GM12891 (cell line): ENCODE measurements at places on chromosomes 11 and 22.
A peak's percentile ranks its signal among the peaks of the same experiment; 100 is the strongest.

- DNase-seq, result no peak
Measured at GRCh38 chr11:47333886-47334443, 18.5 kb downstream of the MYBPC3 start.

DNA sequence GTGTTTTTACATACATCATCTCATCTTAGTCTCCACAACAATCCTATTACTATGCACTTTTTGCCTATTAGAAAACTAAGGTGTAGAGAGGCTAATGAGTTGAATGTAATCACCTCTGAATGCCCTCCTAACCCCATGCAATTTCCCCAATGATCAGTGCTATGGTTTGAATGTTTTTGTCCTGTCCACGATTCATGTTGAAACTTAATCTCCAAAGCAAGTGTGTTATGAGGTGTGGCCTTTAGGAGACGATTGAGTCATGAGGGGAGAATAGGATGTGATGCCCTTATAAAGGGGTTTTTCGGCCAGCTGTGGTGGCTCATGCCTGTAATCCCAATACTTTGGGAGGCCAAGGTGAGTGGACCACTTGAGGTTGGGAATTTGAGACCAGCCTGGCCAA lies 2.0 kb upstream of the CCDC73 start:
- no peak for DNase-seq

DNA sequence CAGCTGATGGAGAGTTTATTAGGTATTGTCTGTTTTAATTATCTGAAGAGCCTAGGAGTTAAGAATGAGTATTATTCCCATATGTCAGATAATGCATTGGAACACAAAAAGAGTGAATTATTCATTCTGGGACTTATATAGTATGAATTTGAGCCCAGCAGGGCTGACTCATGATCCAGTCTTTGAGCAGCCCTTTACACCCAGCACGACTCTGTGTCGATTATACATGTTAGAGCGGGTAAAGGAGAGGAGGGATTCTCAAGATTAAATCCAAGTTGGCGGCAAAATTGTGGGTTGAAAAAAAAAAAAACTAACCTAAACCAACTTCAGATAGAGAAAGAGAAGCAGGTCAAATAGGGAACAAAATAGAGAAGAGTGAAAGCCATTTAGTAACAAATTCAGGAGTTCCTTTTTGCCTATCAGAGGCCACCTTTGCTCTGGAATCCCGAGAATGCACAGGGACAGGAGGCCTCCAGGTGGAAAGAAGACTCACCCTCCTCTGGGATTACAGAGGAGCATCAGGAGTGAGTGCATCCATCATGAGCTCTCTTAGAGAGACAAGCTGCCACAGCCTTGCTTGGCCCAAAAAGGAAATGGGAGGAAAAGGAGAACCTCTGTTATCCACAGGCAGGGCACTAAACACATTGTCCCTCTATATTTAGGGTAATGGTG lies 3.1 kb downstream of the MRGPRX1 start:
- no peak for DNase-seq

DNA sequence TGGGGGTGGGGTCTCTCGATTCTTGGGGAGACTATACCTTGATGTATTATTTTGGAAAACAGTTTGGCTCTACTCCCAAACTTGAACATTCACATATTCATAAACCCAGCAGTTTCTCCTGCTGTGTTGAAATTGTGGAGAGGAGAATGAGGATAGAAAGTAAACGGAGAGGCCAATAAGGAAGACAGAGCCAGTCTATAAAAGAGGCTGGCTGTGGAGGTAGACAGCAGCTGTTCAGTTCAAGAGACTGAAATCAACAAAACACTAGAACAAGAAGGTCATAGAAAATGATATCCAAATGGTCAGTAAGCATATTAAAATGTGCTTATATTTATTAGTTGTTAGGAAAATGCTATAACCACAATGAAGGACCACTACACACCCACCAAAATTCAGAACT lies 1.9 kb upstream of the MOGAT2 start:
- no peak for DNase-seq

DNA sequence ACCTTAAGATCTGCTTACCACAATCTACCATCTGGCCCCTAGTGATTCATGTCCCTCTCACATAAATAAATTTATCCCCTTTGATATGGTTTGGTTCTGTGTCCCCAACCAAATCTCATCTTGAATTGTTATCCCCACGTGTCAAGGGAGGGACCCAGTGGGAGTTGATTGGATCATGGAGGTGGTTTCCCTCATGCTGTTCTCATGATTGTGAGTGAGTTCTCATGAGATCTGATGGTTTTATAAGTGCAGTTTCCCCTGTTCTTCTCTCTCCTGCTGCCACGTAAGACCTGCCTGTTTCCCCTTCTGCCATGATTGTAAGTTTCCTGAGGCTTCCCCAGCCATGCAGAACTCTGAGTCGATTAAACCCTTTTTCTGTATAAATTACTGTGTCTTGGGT lies 37.2 kb downstream of the OR2AG2 start:
- DNase-seq, result no peak

DNA sequence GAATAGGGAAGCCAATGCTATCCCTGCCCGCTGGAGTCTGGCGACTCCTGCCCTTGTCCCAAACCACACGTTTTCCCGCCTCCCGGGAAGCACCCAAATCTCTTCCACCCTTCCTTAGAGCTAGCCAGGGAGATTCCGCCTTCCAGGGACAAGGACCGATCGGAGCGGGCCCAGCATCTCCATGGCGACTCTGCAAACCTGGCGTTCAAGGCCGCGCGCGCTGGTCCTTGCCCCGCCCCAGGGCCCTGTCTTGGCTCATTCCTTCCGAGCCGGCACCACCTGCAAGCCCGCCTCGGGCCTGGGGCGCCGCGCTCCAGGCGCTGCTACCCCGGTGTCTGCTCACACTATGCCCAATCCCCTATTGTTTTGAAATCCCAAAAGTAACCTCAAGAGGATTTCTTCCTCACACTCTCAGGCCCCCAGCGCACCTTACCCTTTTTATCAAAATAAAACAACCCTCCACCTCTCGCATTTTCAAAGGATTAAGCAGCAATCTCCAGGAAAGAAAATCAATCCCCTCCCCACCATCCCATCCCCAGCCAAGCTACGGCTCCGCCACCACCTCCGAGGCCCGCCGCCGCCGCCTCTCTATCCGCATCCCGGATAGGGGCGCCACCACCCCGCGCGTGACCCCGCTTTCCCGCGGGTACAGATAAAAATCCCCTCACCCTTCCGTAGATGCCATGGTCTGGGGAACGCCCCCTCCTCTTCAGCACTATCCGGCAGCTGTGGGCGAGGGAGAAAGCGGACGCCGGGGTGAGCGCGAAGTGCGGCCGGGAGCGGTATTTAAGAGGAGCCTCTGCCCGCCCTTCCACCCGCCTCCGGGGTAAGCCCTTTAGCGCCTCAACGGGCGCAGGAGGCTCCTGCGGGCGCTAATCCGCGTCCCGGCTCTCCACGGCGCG lies 825 bp downstream of the SLC1A2 start:
- DNase-seq, result peak; percentile 40

DNA sequence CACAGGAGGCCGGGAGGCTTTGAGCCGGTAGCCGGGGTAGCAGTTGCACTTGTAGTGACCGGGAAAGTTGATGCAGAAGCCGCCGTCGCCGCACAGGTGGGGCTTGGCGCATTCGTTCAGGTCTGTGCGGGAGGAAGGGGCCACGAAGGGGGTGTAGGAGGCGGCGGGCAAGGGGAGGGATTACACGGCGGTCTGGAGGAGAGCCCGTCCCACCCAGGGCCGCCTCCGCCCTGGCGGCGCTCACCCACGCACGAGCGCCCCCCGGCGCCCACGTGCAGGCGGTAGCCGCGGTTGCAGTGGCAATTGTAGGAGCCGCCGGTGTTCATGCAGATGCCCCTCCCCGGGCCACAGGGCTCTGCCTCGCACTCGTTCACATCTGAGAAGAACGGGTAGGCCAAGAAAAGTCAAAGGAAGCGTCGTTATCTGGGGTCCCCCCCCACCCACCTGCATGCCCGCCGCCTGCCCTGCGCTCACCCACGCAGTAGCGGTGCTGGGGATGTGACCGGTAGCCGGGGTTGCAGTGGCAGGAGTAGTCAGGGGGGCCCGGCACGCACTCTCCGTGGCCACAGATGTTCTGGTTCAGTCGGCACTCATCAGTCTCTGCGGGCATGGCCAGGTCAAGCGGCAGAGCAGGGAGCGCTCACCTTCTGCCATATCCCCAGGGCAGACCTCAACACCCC lies 10.6 kb downstream of the LTBP3 start:
- no peak for DNase-seq

DNA sequence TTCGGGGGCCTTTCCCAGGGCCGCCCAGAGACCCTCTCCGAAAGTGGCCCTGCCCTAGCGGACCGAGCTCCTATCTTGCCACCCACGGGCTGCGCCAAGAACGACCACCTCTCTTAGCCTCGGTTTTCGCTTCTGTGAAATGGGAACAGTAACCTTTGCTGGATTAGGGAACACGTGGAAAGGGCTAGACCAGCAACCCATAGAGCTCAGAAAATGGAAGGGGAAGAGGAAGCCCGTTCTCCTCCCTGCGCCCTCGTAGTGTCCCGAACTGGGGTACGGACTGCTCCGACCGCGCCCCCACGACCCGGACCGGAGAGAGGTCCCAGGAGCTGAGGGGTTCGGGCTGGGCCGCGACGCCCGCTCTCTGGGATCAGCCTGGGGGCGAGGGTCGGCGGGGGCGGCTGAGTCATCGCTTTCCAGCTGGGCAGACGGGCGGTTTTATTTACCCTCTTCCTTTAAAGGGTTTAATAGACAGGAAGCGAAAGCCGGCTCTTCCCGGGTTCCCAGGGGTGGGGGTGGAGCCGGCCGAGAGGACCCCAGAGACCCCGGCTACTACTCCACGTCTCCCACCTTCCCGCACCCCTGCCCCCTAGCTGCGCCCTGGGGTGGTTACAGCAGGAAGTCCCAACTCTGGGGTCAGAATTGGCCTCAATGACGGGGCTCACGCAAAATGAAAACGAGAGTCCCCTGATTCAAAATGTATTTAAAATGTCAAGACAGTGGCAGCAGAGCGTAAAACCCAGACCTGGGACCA lies 907 bp upstream of the PHLDA2 start:
- peak; percentile 81 for DNase-seq
